ENCODE measurements at places on chromosomes 7 and 10.

GRCh38 chr7:104981672-104982037, 32.4 kb upstream of the KMT2E start:
- no peak for DNase-seq

DNA sequence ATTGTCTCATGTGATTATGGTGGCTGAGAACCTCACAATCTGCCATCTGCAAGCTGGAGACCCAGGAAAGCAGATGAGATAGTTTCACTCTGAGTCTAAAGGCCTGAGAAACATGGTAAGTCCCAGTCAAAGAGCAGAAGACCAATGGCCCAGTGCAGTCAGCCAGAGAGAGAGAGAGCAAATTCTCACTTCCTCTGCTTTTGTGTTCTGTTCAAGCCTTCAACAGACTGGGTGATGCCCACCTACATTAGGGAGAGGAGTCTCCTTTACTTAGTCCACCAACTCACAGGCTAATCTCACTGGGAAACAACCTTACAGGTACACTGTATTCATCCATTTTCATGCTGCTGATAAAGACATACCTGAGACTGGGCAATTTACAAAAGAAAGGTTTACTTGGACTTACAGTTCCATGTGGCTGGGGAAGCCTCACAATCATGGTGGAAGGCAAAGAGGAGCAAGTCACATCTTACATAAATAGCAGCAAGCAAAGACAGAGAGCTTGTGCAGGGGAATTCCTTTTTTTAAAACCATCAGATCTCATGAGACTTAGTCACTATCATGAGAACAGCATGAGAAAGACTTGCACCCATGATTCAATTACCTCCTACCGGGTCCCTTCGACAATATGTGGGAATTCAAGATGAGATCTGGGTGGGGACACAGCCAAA, 4.7 kb upstream of the FRMPD2 start:
- DNase-seq = no peak

GRCh38 chr10:116809483-116810119, 39.7 kb upstream of the ENO4 start:
- no peak for DNase-seq

DNA sequence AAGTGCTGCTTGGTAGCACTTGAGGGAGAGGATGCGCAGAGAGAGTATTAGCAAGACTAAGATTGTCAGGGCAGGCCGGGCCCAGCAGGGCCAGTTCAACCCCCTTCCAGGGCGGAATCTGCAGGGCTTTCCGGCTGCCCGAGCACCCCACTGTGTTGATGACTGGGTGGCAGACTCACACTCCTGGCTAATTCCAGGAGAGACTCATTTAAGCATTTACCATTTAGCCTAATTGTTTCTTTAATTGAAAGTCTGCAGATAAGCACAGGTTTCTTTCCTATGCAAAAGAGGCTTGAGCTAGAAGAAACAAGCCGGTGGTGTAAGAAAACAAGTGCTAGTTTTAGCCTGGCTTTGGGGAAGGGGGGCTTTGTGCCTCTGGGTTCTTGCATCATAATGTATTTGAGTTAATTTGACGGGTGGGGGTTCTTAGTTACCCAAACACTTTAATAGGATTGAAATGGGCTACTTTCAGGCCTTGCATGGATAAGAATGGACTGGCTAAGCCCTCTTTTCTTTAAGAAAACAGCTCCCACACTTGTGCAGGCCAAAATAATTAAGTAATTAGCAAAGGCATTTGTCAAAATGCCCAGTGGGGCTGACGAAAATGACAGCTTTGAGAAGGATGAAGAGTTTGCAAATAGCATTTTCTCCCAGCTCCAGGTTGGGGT, 201.3 kb downstream of the MYOF start:
- no peak for DNase-seq

- DNase-seq = no peak
Measured at GRCh38 chr7:111752022-111752582, 189.8 kb upstream of the IMMP2L start.
